ENCODE measurements at places on chromosomes 4 and X.

- no peak for DNase-seq
Observed at GRCh38 chrX:40260146-40260747, 162.5 kb upstream of the BCOR start.

GRCh38 chr4:2626231-2626630 is 89.8 kb downstream of the FAM193A start:
- DNase-seq = no peak

- no peak for DNase-seq
Observed at GRCh38 chrX:114717921-114718320, 134.0 kb downstream of the HTR2C start.

DNA sequence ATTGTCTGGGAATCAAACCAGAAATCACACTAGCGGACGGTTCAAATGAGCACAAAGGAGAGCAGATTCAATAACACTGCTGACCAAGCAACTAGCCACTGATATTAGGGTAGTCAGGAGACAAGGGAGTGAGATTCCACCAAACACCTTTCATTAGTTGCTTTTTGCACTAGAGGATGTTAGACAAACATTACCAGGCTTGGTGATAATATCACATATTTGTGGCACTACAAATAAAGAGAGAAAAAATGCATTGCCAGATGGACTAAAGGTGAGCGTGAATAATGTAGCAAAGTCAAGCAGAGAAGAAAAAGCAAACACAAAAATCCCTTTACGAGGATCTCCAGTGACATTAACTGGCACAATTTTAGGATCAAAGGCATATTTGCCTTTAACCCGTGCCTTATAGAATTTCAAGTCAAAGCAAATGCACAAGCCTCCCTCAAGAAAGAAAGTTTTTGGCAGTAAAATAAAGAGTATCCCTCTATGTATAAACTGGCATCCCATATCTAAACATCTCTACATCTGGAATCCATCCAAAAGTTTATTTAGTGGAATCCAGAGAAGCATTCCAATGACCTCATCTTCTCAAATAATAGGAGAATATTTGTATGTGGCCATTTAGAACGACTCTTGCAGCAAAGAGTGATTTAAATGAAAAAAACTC is 290.9 kb downstream of the KCTD8 start:
- DNase-seq = no peak

DNA sequence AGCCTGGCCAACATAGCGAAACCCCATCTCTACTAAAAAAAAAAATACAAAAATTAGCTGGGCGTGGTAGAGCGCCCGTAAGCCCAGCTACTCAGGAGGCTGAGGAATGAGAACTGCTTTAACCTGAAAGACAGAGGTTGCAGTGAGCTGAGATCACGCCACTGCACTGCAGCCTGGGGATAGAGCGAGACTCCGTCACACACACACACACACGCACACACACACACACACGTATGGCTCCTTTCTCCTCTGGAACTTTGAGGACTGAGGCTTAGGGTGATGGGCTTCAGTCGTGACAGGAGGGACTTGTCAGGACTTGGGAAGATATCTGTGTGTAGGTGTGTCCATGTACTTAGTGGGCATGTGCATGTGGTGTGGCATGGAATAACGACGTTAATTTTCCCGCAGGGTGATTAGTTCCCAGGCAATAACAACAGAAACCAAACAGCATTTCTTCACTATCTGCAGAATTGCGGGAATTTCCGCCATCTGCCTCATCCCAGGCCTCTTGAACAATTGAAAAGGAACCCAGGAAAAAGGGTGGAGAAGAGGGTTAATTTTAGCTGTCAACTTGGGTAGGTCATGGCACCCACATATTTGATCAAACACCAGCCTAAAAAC is 47.7 kb downstream of the RWDD4 start:
- DNase-seq = no peak

- DNase-seq = no peak
Observed at GRCh38 chr4:174696657-174697056, 132.4 kb downstream of the GLRA3 start.

DNA sequence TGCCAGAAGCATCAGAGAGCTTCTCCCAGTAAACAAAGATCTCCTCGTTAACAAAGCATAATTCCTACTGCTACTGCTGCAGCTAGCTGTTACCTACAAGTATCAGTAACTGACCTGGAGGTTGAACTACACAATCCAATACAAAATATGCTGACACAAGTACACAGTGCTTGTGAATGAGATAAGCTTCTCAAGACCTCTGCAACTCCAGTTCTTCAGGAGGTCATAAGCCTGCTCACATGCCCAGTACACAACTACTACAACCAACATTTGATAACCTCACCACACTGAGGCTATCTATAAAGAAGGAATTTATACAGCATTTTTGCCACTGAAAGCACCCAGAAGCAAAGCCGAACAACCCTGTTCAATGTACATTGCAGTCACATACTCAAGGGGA is 66.7 kb upstream of the SMARCAD1 start:
- no peak for DNase-seq

DNA sequence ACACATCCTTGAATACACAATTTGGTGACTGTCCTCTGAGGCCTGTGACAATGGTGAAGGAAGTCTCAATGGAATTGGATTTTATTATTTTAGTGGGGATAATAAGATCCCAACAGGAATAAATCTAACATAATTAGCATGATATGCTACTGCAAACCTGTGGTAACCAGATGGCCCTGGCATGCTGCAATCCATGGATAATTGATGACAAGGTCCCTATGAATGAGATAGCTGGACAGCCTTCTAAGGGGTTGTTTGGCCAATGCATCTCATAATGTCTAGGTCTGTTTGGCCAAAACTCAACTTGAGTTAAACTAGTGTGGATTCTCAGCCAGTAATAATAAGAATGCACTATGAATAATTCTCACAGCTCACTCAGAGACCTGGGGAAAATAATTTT is 145.3 kb upstream of the GALNTL6 start:
- DNase-seq = no peak

DNA sequence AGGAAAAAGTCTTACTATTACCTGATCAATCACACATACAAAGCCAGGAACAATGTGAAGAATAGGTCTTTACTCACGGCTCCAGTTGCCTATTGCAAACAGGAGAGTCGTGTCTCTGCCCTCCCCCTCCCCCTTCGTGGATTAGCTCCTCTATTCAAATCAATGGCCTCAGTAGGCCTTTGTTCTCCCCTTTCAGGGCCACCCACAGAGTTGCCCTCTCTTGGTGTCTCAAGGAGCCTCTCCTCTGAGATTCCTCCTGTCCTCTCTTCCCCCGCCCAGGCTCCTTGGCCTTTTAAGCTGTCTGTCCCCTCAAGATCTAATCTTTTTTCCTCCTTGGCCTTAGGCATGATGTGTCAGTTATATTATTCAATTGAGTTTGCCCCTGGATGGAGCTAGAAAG is 107.2 kb upstream of the NALF2 start:
- DNase-seq = no peak

- no peak for DNase-seq
Observed at GRCh38 chr4:177483271-177483670, 41.0 kb upstream of the AGA start.
